ENCODE measurements at places on chromosomes 12 and 14.

DNA sequence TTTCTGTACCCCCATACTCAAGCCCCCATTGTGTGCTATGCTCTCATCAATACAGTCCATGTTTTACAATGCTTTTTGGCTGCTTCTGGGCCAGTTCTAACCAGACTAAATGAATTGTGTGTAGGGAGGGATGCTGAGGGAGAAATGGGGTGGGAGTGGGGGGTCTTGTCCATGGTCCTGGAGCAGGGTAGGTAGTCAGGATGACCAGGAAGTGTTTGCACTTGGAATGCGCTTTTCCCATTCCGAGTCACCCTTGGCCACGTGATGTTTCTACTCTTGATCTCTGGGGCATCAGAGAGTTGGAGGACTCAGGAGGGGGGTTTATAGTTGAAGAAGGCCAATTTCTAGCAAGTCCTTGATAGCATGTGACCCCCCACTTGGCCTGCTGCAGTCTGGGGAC lies 1.2 kb upstream of the SMIM41 start:
- DNase-seq = no peak

- no peak for DNase-seq
Observed at GRCh38 chr14:48622980-48623379, 947.6 kb upstream of the MDGA2 start.

DNA sequence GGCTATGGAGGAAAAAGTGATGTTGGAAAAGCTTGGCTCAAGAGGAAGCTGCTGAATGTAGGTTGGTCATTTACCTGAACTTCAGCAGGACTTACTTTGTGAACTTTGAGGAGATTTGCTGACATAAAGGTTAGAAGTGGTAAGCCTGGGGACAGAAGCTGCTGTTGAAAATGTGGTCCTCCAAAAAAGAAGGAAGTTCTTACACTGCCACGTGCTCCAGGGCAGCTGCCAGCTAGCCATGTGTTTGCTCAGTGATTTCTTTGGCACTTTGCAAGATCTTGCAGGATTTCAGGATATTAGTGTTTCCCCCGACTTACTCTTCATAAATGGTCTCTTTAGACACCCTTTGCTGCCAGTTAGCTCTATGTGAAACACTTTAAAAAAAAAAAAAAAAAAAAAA lies 14.8 kb upstream of the DYRK2 start:
- DNase-seq = peak; percentile 12

- no peak for DNase-seq
Observed at GRCh38 chr12:11832093-11832492, 182.6 kb downstream of the ETV6 start.

DNA sequence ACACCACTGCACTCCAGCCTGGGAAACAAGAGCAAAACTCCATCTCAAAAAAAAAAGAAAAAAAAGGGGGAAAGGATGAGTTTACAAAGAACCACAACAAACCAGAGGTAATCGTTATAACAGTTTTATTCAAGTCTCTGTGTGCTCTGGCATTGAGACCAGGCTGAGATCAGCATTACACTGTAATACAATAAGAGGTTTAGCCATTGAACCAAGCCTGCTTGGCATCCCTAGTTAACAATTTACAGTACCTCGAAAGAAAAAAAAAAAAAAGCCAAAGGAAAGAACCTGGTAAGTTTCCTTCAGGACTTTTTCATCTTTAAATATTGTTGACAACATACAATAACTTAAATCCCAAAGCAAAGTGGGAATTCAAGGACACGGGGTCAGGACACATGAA lies 80.7 kb downstream of the TTC9 start:
- DNase-seq = no peak

DNA sequence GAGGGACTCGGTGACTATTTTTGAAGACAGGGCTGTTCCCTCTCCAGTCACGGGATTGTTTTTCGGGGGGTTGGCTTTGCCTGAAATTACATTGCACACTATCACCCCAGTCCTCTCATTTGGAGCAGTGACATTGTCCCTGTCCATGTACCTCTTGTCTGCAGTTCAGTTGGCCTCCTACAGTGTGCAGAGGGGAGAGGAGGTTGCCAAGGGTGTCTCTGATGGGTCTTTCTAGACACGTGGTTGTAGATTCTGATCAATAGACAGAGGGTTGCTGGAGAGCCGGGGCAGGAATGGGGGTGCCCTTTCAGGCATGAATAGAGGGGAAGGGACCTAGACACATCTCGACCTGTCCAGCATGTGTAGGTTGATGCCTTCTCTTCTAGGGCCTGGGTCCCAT lies 1.2 kb downstream of the TMEM120B start:
- DNase-seq = no peak

DNA sequence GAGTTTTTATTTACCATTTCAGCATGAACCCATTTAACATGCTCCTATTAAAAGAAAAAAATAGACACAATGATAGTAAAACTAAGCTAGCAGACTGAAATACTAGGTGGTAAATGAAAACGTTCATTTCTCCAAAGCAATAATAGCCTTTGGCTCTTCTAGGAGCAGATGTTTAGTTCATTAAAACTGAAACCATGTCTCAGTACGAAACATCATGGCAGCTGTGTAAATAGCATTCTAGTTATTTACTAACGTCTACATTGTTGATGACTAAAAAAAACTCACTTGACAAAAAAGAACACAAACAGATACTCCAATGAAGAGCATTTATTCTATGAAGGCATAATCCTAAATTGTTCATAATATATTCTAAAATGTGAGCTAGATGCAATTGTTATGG lies 17.9 kb downstream of the RECQL start:
- DNase-seq = no peak

DNA sequence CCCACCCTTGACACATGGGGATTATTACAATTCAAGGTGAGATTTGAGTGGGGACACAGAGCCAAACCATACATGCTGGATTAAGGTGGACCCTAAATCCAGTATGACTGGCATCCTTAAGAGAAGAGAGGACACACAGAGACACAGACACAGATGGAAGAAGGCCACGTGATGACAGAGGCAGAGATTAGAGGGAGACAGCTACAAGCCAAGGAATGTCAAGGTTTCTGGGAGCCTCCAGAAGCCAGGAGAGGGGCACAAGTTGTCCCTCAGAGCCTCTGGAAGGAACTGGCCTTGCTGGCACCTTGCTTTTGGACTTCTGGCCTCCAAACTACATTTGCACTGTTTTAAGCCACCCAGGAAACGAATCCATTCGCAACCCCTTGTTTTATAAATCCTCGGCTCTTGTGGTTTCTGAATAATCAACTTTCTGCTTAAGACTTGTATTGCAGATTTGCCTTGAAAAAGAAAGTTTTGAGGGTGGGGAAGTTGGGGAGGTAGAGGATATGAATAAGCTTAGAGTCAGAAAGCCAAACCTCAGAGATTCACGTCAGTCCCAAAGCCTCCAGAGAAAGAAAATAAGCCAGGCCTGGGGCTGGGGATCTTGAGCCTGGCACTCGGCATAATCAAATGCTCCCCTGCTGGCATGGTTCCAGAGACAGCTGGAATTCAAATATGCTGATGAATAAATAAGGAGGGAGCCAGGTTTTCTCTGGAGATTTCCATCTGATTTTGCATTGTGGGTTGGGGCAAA lies 224.2 kb upstream of the PWP1 start:
- no peak for DNase-seq

DNA sequence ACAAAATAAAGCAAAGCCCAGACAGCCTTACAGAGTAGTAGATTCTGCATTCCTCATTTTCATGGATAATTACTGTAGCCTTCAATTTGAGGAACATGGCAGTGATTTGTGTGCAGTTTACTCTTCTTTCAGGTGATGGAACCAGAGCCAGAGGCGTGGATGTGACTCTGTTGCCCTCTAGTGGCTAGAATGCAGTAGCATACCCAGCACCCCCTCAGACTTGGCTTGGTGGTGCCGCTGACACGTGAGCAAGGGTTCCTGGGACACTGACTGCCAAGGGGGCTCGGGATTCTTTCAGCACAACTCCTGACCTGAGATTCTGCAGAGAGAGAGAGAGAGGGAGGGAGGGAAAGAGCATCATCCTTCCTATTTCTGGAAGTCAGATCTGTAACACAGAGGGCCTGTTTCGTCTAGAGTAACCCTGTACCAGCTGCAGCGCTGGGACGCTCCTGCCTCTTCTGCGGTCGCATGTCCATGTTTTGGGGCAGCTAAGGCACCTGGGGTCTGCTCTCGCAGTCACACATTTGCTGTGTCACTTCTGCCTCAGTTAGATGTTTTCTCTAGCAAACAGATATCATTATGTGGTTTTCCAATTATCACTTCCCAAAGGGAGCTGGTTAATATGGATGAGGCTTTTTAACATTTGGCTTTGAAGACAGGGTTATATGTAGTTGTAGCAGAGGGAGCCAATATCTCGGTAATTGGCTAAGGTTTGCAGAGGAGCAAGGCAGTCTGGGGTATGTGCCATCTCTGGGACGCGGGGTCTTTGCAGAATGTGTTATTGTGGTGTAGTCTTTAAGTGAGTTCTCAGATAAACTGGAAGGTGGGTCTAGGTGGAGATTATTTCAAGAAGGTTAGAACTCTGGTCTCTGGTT lies 428.1 kb downstream of the NRXN3 start:
- DNase-seq = peak; percentile 15

- no peak for DNase-seq
Observed at GRCh38 chr14:23242076-23242475, 4.3 kb downstream of the RNF212B start.

- DNase-seq = no peak
Observed at GRCh38 chr12:8916154-8916553, 1.8 kb downstream of the PHC1 start.

DNA sequence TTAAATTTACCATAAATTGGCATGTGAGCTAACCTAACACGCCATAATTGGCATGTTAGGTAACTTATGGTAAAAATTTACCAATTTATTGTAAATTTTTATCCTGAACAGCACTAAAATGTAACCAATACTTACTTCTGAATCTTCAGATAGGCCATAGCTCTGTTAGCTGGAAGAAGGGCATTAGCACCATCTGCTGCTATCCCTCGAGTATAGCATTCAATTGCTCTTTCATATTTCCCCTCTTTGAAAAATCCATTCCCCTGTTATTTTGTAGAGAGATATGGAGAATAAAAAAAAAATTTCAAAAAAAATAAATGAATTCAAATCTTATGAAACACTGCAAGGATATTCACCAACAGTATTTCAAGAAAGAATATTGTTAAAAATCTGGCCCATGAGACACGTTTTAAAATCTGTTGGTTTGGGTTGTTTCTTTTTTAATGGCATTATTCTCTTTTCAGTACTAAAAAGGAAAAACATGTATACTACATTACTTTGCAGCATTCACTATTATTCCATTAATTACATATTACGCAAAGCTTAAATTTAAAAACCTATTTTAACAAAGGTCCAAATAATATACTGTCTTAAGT lies 19.1 kb downstream of the RPAP3 start:
- DNase-seq = no peak

DNA sequence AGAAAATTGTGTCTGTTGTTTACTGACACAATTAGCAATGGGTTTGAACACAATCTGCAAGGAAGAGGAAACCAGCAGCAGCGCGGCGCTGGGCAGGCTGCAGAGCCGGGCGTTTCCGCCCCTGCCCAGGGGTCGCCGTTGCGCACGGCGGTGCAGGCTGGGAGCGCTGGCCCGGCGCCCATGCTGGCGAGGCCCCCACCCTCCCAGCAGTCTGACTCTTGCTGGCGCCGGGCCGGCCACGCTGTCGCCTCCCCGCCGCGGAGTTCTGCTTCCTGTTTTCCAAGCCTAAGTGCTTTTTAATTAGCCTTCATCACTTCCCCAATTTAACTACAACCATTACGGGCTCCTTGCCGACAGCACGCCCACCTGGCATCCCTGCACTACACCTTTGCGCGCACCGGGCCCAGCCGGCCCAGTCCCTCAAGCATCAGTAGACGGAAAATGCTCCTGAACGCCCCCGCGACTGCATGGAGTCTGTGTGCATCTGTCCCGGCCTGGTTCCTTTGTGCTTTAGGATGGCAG lies 212.1 kb downstream of the GXYLT1 start:
- peak; percentile 54 for DNase-seq

DNA sequence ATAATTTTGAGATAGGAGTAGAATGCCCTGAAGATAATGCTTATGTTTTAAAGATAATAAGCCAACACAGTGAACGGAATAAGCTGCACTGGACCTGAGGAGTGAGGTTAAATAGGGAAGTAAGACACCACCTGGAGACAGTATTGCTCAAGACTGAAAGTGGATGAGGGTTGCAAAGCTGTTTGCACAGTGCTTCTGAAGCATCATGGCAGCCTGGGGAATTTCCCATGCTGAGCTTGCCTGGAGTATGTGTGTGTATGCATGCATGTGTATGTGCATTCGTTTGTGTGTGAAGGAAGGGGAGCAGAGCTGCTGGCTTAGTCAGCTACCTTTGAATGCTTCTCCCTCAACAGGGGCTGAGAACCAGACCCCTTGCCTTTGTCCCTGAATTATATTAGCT lies 35.8 kb downstream of the BHLHE41 start:
- DNase-seq = no peak

GRCh38 chr12:91177381-91177780 lies 5.2 kb downstream of the DCN start:
- DNase-seq = no peak

- no peak for DNase-seq
Observed at GRCh38 chr14:92316937-92317336, 6.0 kb upstream of the SLC24A4 start.

GRCh38 chr12:807041-807735 lies 54.8 kb downstream of the WNK1 start:
- DNase-seq = no peak

- DNase-seq = no peak
Observed at GRCh38 chr12:118404876-118405521, 28.6 kb downstream of the SUDS3 start.

- no peak for DNase-seq
Observed at GRCh38 chr14:55094292-55095157, 34.5 kb upstream of the LGALS3 start.

Data from C1 segment of cervical spinal cord (tissue), 14 donors.